ENCODE measurements at places on chromosomes 16 and 17.

GRCh38 chr17:19346351-19347255 lies 15.9 kb downstream of the B9D1 start:
- DNase-seq, result no peak

- DNase-seq, result no peak
These were observed 5.3 kb upstream of the EPN3 start for GRCh38 chr17:50527155-50527762.

GRCh38 chr16:79912592-79913310 lies 312.2 kb upstream of the MAF start:
- no peak for DNase-seq

DNA sequence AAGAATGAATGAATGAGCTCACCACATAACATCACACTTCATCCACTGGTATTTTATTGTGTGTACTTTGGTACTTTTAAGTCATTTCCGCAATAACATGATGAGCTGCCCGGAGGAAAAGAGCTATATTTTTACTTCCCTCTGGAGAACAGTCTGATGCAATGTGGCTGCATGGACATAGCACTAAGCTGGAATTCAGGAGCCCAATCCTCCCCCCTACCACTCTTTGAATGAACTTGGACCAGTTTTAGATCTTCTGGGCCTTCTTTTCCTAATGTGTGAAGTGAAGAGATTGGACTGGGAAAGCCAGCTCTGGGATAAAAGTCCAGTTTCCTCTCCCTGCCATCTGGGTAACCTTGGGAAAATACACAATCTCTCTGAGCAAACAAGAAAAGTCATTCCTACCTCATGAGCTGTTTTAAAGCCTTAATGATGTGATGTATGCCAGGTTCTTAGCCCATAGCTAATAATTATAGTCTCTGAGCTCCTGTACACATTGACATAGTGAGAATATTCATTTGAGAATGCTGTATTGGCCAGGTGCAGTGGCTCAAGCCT lies 79.3 kb downstream of the ABCC12 start:
- DNase-seq, result no peak

GRCh38 chr16:13863075-13863765 lies 56.7 kb upstream of the ERCC4 start:
- no peak for DNase-seq

- DNase-seq, result no peak
These were observed 14.8 kb downstream of the COX6A2 start for GRCh38 chr16:31413381-31413780.
